ENCODE measurements at places on chromosomes 2 and 18.
A peak's percentile ranks its signal among the peaks of the same experiment; 100 is the strongest.

DNA sequence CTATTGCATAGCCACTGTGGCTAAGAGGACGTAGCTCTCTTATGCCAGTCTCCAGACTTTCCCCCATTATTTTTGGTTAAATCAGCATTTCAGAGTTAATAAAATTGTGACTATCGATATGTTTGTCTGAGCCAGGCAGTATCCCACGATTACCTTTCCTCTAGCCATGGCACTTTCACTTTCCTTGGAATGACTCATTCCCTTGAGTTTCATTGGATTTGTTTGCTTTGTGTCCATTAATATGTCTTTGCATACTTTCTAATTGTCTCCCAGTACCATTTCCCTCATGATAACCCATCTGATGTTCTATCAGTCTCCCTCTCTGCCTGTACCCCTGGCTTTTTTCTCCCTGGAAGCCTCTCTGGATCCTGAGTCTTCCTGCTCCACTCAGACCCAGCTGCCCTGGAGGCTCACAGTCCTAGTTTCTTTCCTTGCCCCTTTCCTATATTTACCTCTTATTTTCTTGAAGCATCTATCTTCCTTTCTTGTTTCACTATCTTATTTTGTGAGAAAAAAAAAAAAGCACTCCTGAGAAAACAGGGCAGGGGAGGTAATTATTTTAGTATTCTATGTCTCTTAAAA is 126.1 kb downstream of the MTX2 start:
- no peak for DNase-seq

GRCh38 chr18:31546476-31546875 is 45.2 kb upstream of the TTR start:
- no peak for DNase-seq

GRCh38 chr2:127829845-127830246 is 18.9 kb upstream of the WDR33 start:
- DNase-seq = no peak

GRCh38 chr2:139296672-139297209 is 516.6 kb upstream of the NXPH2 start:
- no peak for DNase-seq

GRCh38 chr18:5895299-5895875 is at the start of gene TMEM200C:
Gene TMEM200C (minus strand): TSS chr18:5895522. CDS start chr18:5892063, 3,459 bp downstream.
- DNase-seq = peak; percentile 56

DNA sequence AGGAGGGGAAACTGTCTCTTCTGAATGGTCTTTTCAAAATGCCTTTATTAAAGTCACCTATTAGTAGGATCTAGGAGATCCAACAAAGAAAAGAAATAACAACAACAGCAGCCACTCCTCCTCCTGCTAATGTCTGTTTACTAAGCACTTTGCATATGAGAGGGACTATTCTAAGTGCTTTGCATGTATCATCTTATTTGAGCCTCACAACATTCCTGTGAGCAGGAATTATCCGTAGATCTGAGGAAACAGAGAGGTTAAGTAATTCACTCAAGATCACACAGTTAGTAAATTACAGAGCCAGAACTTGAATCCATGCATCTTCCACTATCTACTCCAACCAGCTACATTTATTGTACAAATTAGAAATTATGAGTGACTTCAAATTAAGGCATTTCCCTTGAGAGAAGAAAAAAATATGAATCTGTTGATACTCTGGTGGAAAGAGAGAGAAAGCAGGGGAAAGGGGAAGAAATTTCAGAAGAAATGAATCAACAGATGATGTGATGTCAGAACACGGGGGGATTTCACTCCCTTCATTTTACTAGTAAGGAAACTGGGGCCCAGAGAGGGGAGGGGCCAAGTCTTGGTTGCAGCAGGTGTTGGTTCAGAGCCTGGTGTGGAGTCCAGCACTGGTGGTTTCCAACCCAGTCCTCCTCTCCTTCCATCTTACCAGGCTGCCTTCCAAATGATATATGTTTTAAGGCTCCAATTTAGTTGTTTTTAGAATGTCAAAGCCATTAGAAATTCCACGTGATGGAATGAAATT is 49.7 kb downstream of the TSN start:
- no peak for DNase-seq

- no peak for DNase-seq
These were observed 49.4 kb downstream of the TSPYL6 start for GRCh38 chr2:54206596-54206995.

DNA sequence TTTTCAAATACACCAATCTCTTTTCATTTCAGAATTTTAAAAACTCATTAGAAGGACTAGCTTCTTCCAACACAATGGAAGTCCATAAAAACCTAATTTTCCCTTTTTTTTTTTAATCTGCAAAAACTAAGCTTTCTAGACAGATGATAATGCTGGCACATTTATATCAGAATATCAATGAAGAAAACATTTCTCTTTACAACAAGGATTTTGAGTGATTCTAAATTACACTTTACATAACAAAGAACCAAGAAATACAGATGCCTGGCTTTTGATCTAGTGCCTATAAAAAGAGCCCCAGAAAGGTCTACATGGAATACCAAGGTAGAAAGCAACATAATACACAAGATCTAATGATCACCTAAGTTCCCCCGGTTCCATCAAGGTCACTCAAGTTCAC is 108.0 kb downstream of the AFF3 start:
- DNase-seq = no peak

DNA sequence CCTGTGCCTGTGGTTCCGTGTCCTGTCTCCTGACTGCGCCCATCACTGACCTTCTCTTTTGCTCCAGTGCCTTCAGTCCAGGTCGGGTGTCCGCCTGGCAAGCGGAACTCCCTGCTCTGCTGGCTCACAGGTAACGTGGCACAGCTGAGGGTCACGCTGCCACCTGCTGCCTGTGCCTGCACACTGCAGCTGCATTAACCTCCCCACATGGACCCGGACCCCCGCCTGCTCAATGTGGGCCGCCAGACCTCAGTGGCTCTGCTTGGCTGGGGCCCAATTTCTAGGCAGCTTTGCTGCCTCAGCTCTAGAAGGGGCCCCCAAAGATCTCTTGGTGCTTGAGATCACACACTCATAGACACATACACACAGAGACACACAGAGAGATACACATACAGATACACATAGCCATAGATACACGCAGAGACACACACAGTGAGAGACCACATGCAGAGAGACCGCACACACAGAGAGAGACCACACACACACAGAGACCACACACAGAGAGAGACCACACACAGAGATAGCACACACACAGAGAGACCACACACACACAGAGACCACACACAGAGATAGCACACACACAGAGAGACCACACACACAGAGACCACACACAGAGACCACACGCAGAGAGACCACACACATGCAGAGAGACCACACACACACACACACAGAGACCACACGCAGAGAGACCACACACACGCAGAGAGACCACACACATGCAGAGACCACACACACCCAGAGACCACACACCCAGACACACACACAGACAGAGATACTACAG is 14.9 kb upstream of the CNNM3 start:
- DNase-seq = peak; percentile 57

DNA sequence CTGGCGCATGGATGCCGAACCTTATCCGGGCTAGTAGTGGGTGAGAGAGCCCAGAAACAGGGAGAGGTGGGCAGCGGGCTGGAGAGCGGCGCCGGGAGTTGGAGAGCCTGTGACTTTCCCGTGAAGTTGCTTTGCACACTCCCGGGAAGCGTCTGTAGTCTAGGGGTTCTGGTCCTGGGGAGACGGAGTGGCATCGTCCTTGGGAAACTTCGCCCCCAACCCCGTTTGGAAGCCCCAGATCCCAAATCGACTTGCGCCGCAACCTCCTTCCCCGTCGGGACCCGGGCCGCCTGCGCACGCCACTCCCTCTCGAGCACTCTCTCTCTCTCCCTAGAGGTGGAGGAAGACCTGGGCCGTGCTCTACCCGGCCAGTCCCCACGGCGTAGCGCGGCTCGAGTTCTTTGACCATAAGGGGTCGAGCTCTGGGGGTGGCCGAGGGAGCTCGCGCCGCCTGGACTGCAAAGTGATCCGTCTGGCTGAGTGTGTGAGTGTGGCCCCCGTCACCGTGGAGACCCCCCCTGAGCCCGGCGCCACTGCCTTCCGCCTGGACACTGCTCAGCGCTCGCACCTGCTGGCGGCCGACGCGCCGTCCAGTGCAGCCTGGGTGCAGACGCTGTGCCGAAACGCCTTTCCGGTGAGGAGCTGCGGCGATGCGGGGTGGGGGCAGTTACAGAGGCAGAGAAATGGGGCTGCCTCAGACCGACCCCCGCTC is 456 bp downstream of the DOK1 start:
- DNase-seq = peak; percentile 49

DNA sequence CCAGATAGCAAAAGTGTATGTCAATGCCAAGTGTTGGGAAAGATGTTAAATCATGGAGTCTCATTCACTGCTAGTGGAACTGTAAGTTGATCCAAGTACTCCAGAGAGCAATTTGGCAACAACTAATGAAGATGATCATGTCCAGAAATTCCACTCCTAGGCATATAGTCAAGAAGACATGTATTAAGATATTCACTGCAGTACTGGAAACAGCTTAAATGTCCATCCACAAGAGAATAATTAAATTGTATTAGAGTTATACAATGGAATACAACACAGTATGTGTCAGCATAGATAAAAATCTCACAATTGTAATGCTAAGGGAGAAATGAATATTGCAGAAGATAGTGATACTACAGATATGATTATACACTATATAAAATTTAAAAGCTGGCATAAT is 15.2 kb upstream of the LBH start:
- no peak for DNase-seq

DNA sequence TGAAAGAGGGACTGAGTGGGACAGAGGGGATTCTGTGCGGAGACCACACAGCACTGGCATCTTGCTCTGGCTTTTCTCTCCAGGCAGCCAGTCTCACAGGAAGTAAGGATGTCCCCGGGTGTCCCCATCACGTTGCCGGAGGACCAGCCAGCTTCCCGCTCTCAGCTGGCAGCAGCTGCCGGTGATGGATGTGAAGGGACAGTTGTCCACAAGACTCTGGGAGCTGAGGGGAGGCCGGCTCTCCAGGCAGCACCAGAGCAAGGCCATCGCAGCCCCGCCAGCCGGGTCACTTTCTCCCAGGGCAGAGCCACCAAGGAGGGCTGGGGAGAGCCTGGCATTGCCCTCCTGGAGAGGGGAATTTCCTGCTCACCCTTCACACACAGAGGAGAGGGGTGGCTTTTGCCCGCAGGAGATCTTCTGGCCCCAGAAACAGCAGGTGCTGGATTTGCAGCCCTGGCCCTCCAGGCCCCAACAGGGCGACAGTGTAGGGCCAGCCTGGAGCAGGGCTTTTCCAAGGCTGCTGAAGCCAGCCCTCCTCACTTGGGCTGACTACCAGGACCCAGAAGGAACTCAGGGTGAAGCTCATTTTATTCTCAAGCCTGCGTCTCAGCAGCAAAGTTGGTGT is 24.0 kb upstream of the B3GNT7 start:
- no peak for DNase-seq

DNA sequence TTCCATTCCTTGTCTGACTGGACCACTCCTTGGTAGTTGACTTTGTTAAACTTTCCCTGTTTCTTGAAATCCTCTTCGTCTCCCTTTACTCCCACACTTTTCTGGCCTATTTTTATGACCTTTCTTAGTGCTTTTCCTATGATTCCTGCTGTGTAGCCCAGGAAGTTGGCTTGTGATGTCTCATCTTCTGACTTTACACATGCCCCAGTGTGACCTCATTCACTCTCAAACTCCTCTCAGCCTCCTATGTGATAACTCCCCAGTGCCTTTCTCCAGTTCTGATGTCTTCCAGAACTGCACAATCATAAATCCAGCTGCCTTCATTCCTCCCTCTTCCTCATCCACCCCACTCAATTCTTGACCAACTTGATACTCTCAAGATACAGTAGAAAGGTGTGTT is 407.6 kb downstream of the TGIF1 start:
- DNase-seq = no peak
